ENCODE measurements at places on chromosomes 11 and 22. TPM values are rescaled to one million over a fixed set of nuclear protein-coding genes. Genes with fewer than 3 reads are reported as not detected.
A peak's percentile ranks its signal among the peaks of the same experiment; 100 is the strongest.

Gene PDE3B
- 43.1 TPM for total RNA-seq

DNA sequence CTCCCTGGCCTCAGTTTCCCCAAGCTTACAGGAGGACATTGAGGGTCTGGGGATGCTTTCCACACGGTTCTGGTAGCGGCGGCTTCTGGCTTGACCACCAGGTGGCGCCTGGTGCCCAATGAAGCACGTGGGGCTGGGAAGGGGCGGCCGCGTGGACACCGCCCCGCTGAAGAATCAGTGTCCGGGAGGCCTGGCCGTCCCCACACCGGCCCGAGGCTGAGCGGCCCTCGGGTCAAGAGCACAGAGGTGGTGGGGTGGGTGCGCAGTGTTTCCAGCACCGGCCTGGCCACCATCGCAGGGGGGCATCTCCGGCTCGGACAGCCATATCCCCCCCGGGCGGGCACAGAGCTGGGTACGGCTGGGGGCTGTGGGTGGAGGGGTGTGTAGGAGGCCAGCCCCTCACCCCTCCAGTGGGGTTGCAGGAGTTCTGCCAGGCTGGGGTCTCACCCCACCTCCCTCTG lies 27.8 kb upstream of the PPARA start:
- peak; percentile 81 for DNase-seq

DNA sequence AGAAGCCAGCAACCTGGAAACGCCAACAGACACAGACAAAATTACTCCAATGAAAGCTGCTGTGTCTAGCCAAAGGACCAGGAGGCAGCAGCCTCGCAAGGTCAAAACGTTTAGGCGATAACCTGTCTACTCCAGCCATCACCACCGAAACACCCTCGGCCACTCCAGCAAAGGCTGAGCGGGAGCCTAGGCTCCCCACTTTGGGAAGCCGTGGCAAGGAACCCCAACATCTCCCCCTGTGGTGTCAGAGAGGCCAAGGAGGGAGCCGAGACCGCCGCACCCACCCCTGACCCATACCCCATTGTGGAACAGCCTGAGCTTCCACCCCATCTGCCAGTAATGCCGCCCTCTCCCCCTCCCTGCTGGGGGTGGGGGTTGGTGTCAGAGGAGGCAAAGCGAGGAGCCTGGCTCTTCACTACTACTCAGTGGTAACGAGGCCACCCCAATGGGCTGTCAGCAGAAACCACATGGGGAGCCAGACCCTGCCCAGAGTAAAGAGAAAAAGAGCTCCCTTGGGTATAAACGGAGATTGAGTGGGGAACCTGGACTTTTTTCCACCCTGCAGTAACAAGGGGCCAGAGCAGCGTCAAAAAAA lies 33.9 kb upstream of the SEPTIN5 start:
- DNase-seq, result no peak

Gene TEX54
- total RNA-seq, result not detected

- peak; percentile 12 for DNase-seq
Measured at GRCh38 chr11:74826901-74827300, 78.3 kb downstream of the RNF169 start.

Gene PATL1
- total RNA-seq, result 59.5 TPM

Gene OR6A2
- 0.38 TPM for total RNA-seq

Gene TENM4
- not detected for total RNA-seq

- DNase-seq, result no peak
Measured at GRCh38 chr11:113345978-113346377, 31.6 kb downstream of the TTC12 start.

GRCh38 chr11:68659158-68659921 lies 25.0 kb upstream of the GAL start:
- DNase-seq, result no peak

Gene PHRF1
- 44.5 TPM for total RNA-seq

Gene NXPE1
- total RNA-seq, result not detected

DNA sequence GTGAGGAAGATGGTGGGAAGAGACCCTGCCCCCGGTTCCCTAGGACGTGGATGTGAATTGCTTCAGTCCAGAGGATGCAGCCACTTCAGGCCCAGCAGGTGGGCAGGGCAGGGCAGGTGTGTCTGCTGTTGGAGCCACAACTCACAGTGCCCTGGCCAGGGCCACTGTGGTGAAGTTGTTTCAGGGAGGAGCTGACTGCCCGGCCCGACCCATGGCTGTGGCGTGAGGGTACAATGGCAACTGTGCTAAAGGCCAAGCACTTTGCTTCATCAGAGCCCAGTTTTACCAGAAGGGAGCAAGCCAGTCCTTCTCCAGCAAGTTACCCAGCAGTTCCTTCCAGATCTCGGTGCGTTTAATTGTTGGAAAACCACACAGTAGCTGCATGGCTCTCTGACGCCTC lies 1174.4 kb downstream of the BRD1 start:
- no peak for DNase-seq

- DNase-seq, result no peak
Measured at GRCh38 chr11:109553284-109553683, 131.3 kb downstream of the C11orf87 start.

GRCh38 chr22:20823264-20823663 lies 35.3 kb downstream of the PI4KA start:
- no peak for DNase-seq

DNA sequence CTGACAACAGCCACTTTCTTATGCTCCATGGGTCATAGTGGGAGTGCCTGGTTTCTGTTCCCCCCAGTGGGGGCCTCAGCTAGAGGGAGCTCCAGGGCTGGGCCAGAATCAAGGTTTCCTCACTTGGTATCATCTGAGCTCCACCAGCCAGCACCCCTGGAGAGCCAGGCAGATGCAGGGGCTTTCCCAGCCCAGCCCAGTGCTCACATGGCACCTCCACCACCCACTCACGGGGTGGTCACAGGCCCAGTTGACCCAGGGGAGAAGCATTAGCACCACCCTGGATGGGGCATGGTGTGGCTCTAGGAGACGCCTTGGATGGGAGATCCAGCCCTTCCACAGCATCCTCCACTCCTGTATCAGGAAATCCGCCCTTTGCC lies 24.1 kb upstream of the WNT7B start:
- peak; percentile 10 for DNase-seq

Gene PARVG
- total RNA-seq, result 76.5 TPM

GRCh38 chr22:39266398-39267030 lies 21.7 kb upstream of the PDGFB start:
- DNase-seq, result peak; percentile 65

GRCh38 chr11:19800162-19800561 lies 87.5 kb downstream of the NAV2 start:
- DNase-seq, result peak; percentile 3

GRCh38 chr11:124150684-124151083 lies 32.5 kb upstream of the OR10D3 start:
- DNase-seq, result no peak

Gene ISX
- total RNA-seq, result not detected

GRCh38 chr11:128483211-128483788 lies 104.1 kb downstream of the ETS1 start:
- peak; percentile 62 for DNase-seq

DNA sequence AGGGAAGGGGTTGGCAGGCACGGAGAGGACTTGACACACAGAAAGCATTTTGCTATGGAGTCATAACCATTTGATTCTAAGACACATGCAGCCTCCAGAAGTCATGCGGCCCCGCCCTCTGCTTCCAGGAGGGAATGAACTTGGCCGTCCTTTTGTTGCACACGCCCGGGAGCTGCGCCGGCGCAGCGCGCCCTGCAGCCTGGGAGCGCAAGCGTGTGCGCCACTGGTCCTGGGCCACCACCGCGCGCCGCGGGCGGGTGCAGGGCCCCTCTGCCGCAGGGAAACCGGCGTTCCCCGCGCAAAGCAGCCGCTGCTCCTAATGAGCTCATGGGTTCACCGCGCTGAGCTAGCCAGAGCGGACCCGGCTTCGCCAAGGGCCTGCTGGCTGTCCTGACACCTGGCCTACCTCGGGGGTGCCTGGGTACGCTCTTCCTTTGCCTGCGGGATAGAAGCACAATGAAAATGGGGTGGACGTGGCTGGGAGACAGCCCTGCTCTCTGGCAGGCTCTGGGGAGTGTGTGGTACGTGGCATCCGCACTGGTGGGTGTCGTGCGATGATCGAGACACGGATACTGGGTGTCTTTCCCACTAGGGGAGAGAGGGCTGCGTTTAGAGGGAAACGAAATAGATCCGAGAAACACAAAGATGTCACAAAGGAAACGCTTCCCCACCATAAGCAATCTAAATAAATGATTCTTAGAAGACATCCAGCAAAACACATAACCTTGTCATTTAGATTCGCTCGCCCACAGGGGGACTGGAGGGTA lies 669 bp downstream of the MICAL3 start:
- peak; percentile 26 for DNase-seq

Gene CHRM1
- total RNA-seq, result not detected

Gene MYO7A
- 0.09 TPM for total RNA-seq

- no peak for DNase-seq
Measured at GRCh38 chr11:112320668-112321067, 60.0 kb upstream of the PLET1 start.

Gene MRGPRE
- total RNA-seq, result not detected

- DNase-seq, result no peak
Measured at GRCh38 chr22:49240472-49240871, 587.2 kb downstream of the BRD1 start.

Gene KDM4E
- not detected for total RNA-seq

Data from activated CD8-positive, alpha-beta T cell treated with anti-CD3 and anti-CD28 coated beads for 36 hours (primary cell).